ENCODE measurements at places on chromosomes 3 and 15. TPM values are rescaled to one million over a fixed set of nuclear protein-coding genes. Genes with fewer than 3 reads are reported as not detected.

DNA sequence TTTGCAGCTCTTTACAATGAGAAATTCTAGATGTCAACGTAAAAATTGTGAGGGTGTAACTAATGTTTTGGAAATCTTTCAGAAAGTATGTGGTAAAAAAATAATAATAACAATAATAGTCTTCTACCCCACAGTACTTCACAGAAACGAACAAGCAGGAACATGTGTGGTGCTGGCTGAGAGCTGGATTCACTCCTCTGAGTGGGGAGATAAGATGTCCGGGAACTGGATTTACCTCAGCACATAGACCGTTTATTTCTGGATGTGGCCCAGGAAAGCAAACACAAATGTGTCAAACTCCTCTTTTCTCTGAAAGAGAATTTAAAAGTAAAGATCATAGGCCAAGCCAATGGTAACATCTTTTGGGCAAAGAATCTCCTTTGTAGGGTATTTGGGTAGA is 103.4 kb downstream of the SLC49A4 start:
- no peaks in the 10 kb centered on the region for H3K36me3 ChIP-seq
- no peaks in the 10 kb centered on the region for H3K4me1 ChIP-seq
- H3K27ac ChIP-seq: no peak overlapping the region
- no peaks in the 10 kb centered on the region for H3K27me3 ChIP-seq
- DNase-seq: no peak

DNA sequence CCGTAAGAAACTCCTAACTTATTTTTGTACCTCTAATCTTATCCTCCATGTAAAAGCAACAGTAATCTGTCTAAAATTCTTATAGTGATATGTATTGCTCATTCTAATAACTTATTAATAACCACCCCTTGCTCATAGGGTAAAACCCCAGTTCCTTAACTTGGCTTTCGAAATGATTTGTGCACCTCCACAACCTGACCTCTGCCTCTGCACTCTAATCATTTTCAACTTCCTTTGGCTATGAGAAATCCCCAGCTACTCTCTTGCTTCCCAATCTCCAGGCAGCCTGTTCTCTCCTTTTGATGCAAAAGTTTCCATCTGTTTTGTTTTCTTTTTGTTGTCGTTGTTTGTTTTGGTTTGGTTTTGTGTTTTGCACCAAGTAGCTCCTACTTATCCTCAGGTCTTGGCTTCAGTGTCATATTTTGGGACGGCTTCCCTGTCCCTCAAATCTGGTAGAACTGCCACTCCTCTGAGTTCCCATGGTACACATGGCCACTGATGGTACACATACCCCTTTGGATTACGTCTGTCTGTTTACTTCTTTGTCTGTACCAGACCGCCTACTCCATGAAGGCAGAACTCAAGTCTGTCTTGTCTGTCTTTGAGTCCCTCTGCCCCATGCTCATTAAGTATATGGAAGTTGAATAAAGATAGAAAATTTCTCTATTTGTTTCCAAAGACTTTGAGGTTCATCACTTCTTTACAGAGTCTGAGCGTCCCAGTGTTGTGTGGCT is 105.6 kb upstream of the TGFBR2 start:
- H3K27me3 ChIP-seq: no peaks in the 10 kb centered on the region
- no peaks in the 10 kb centered on the region for H3K4me1 ChIP-seq
- no peak overlapping the region for H3K27ac ChIP-seq
- H3K36me3 ChIP-seq: no peaks in the 10 kb centered on the region
- H3K4me3 ChIP-seq: no peak overlapping the region

Gene ANKRD63
- total RNA-seq: not detected

- no peak overlapping the region for H3K4me3 ChIP-seq
- H3K4me1 ChIP-seq: no peaks in the 10 kb centered on the region
- no peak overlapping the region for H3K27ac ChIP-seq
- no peaks in the 10 kb centered on the region for H3K27me3 ChIP-seq
- H3K36me3 ChIP-seq: no peaks in the 10 kb centered on the region
Observed at GRCh38 chr15:28783466-28783865, 65.0 kb downstream of the GOLGA6L7 start.

GRCh38 chr15:48315041-48315440 is 16.2 kb upstream of the DUT start:
- no peak overlapping the region for H3K4me3 ChIP-seq
- no peaks in the 10 kb centered on the region for H3K4me1 ChIP-seq
- no peaks in the 10 kb centered on the region for H3K36me3 ChIP-seq
- no peak for DNase-seq

Gene PLIN1
- total RNA-seq: 5.6 TPM

DNA sequence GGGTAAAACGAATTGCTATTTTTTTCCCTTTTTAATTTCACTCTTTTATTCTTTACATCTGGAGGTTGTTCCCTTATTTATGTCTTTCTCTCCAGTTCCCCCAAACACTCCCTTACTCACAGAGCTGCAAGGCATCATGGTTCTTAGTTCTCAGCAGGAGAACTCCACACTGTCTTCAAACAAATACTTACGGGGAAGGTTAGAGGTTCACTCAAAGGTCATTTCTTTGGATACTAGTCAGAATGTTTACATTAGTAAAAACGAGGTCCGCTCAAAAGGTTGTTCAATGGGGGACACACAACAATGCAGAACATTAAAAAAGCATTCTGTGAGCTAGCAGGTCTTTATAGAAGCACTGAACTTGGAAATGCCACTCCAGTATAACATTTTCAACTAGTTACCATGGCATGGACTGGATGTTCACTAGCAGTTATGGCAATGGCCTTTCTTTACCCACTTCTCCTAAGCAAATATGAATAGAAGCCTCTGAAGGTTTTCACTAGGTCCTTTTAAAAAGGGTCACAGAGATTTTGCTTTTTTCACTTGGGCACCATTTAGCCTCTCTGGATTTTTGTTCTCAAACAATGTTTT is 201.7 kb downstream of the MEIS2 start:
- H3K4me3 ChIP-seq: no peak overlapping the region
- no peaks in the 10 kb centered on the region for H3K4me1 ChIP-seq
- H3K36me3 ChIP-seq: no peaks in the 10 kb centered on the region
- DNase-seq: no peak

GRCh38 chr15:78090422-78091063 is 1.8 kb upstream of the SH2D7 start:
- H3K36me3 ChIP-seq: no peaks in the 10 kb centered on the region
- no peak overlapping the region for H3K4me3 ChIP-seq
- H3K27ac ChIP-seq: no peak overlapping the region
- H3K4me1 ChIP-seq: no peaks in the 10 kb centered on the region

Gene C3orf52
- total RNA-seq: 32.0 TPM

- H3K27ac ChIP-seq: no peak overlapping the region
- H3K27me3 ChIP-seq: no peaks in the 10 kb centered on the region
- no peak overlapping the region for H3K4me3 ChIP-seq
- DNase-seq: no peak
Observed at GRCh38 chr3:96000966-96001365, 813.4 kb upstream of the EPHA6 start.

DNA sequence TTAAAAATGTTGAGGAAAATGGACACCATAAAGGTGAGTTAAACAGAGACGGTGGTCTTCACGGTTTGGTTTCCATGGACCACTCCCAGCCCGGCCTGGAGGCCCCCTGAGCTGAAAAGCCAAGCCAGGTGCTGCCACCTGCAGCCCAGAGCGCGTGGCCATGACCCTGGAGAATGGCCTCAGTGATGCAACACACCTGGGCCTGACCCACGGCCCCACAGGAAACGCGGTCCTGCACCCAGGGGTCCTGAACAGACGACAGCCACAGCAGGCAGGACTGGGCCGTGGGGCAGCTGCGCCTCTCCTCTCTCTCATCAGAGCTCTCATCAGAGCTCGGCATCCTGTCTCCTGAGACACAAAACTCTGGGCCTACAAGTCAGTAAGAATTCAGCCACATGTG is 64.1 kb downstream of the NIPA2 start:
- no peaks in the 10 kb centered on the region for H3K27me3 ChIP-seq
- H3K27ac ChIP-seq: no peak overlapping the region

DNA sequence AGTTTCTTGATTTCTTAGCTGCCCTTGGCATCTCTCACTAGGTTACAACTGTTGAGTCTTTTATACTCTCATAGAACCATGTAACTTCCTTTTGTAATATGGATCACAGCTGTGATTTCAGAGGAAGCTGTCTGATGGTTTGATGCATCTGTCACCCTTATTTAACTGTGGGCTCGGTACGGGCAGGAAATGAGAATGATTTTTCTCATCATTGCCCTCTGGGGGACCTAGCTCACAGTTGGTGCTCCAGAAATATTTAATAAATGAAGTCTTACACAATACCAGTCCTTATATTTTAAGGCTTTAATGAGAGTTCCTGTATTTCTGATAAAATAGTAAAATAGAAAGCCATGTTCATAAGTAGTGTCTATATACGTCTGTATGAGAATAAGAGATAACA is 151.2 kb downstream of the EBLN2 start:
- no peaks in the 10 kb centered on the region for H3K4me1 ChIP-seq
- no peak for DNase-seq
- H3K36me3 ChIP-seq: no peaks in the 10 kb centered on the region
- no peaks in the 10 kb centered on the region for H3K27me3 ChIP-seq

DNA sequence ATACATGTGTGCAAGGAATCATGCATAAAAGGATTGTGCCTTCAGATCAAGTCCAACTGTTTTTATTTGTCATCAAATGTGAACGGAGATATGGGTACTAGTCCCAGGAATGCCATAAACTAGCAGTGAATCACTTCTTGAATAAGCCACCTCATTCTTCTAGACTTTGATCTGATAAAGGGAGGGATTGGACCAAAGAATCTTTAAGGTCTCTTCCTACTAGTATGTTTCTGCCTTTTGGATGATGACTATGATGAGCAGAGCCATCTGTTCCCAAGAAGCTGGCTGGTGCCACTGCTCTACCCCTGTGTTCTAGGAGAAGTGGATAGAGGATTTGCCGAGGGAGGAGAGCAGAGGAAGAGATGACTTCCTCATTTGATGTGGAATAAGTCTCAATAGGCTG is 28.8 kb upstream of the UACA start:
- no peak overlapping the region for H3K27ac ChIP-seq
- peaks cover 48% of the 10 kb centered on the region for H3K4me1 ChIP-seq
- no peak overlapping the region for H3K4me3 ChIP-seq
- no peak for DNase-seq
- no peaks in the 10 kb centered on the region for H3K36me3 ChIP-seq
- H3K27me3 ChIP-seq: no peaks in the 10 kb centered on the region

Gene WNT7A
- not detected for total RNA-seq

DNA sequence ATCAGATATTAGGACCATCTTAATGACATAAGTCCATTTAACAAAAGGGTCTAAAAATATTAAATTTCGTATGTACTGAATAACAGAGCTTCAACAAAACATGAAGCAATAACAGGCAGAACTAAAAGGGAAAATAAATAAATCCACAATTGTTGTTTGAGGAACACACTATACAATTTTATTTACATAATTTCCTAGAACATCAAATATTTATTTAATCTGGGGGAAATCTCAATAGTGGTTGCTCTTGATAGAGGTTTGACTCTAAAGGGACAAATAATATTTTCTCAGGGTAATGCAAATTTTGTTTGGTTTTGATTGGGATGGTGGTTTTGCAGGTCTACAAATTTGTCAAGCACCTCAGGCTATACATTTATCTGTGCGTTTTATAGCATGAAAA is 90.3 kb downstream of the BCHE start:
- H3K27ac ChIP-seq: no peak overlapping the region
- DNase-seq: no peak
- no peaks in the 10 kb centered on the region for H3K4me1 ChIP-seq
- H3K4me3 ChIP-seq: no peak overlapping the region
- no peaks in the 10 kb centered on the region for H3K27me3 ChIP-seq
- H3K36me3 ChIP-seq: no peaks in the 10 kb centered on the region

Gene PRICKLE2
- total RNA-seq: 28.8 TPM

- peaks cover 12% of the 10 kb centered on the region for H3K4me1 ChIP-seq
- H3K4me3 ChIP-seq: peak within 1 kb of the TSS; percentile 51
- H3K27me3 ChIP-seq: no peaks in the 10 kb centered on the region
- peak; percentile 94 for DNase-seq
Observed at GRCh38 chr3:120348991-120349854, at the start of gene LRRC58. Gene LRRC58 (minus strand): TSS chr3:120349354. CDS start chr3:120349243, 111 bp downstream.

- H3K36me3 ChIP-seq: no peaks in the 10 kb centered on the region
- peaks cover 23% of the 10 kb centered on the region for H3K4me1 ChIP-seq
- no peak for DNase-seq
- no peaks in the 10 kb centered on the region for H3K27me3 ChIP-seq
- H3K4me3 ChIP-seq: no peak overlapping the region
- peak overlapping the region; percentile 43 for H3K27ac ChIP-seq
Observed at GRCh38 chr3:194293546-194294198, 57.5 kb downstream of the CPN2 start.

DNA sequence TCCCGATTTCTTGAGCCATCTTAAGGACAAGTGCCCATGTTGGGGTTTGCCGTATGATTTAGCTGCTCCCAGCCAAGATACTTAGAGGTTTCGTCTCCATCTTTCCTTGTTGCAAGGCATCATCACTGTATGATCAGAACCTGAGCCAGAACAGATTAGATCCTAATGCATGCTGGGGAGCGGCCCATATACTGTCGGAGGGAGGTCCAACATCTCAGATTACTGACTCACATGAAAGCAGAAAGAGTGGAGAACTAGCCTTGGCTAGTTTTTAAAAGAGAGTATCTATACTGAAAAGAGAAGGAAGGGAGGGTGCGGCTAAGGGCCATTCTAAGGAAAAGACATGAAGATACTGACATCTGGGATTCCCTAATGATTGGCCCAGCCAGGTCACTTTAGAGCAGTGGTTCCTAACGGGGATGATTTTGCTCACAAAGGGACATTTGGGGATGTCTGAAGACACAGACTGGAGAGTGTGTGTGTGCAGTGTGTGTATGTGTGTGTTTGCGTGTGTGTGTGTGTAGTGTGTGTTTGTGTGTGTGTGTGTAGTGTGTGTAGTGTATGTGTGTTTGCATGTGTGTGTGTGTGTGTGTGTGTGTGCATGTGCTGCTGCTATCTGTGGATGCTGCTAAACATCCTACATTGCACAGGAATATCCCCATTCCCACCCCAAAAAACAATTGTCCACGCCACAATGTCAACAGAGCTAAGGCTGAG is 12.3 kb upstream of the LYSMD4 start:
- no peak for DNase-seq
- H3K4me3 ChIP-seq: no peak overlapping the region
- no peak overlapping the region for H3K27ac ChIP-seq
- H3K4me1 ChIP-seq: no peaks in the 10 kb centered on the region
- no peaks in the 10 kb centered on the region for H3K27me3 ChIP-seq
- H3K36me3 ChIP-seq: no peaks in the 10 kb centered on the region

Gene RAB7A
- total RNA-seq: 109 TPM

Gene VGLL3
- 3.0 TPM for total RNA-seq

GRCh38 chr15:78828920-78829319 is 17.7 kb upstream of the ADAMTS7 start:
- H3K36me3 ChIP-seq: no peaks in the 10 kb centered on the region
- DNase-seq: no peak
- no peaks in the 10 kb centered on the region for H3K27me3 ChIP-seq
- H3K4me1 ChIP-seq: no peaks in the 10 kb centered on the region
- H3K27ac ChIP-seq: no peak overlapping the region

GRCh38 chr15:38012894-38013293 is 78.5 kb downstream of the TMCO5A start:
- H3K4me1 ChIP-seq: no peaks in the 10 kb centered on the region
- no peaks in the 10 kb centered on the region for H3K36me3 ChIP-seq
- no peak for DNase-seq
- no peak overlapping the region for H3K4me3 ChIP-seq

Gene VPS39
- 75.0 TPM for total RNA-seq

Gene SLC22A13
- 0.54 TPM for total RNA-seq

GRCh38 chr15:64333986-64334929 is 21.7 kb downstream of the CSNK1G1 start:
- H3K27ac ChIP-seq: no peak overlapping the region
- H3K4me3 ChIP-seq: no peak overlapping the region
- no peak for DNase-seq
- no peaks in the 10 kb centered on the region for H3K36me3 ChIP-seq
- no peaks in the 10 kb centered on the region for H3K27me3 ChIP-seq

Gene AGBL1
- total RNA-seq: not detected

GRCh38 chr15:63195569-63196015 is 6.2 kb downstream of the RAB8B start:
- no peak overlapping the region for H3K4me3 ChIP-seq
- H3K27ac ChIP-seq: peak overlapping the region; percentile 5
- H3K4me1 ChIP-seq: peaks cover 30% of the 10 kb centered on the region
- H3K36me3 ChIP-seq: no peaks in the 10 kb centered on the region

Measured in thyroid gland (tissue), 4 donors.